T-helper 17 cell (primary cell): ENCODE measurements at places on chromosomes 16 and 17. TPM values are rescaled to one million over a fixed set of nuclear protein-coding genes. Genes with fewer than 3 reads are reported as not detected.

DNA sequence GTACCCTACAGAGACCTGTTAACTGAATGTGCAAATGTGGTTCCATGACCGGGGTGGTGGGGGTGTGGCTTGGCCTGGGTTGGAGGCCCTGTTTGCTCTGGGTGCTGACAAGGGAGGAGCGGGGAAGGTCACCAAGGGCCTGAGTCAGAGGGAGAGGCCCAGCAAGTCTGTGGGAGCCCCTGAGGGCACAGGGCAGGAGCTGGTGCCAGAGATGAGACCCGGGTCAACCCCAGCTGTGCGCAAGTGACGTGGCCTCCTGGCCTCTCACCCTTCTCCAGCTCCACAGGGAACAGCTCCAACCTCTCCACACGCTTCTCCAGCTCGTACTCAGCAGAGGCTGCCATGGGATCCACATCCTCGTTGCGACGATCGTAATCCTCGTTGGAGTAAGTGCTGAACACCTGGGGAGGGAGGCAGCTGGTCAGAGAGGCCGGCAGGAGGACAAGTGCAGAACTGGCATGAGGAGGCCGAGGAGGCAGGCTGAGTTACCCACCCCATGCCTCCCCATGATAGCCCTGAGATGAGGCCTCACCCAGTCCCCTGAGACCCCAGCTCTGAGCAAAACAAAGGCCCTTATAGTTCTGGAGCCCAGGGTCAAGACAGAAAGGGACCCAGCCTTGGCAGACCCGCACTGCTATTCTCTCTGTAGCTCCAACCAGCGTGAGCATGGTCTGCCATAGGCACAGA lies 5.5 kb downstream of the PPP1R9B start:
- no peak for DNase-seq
- peak overlapping the region; percentile 98 for H3K4me3 ChIP-seq
- H3K27me3 ChIP-seq: no peaks in the 10 kb centered on the region

DNA sequence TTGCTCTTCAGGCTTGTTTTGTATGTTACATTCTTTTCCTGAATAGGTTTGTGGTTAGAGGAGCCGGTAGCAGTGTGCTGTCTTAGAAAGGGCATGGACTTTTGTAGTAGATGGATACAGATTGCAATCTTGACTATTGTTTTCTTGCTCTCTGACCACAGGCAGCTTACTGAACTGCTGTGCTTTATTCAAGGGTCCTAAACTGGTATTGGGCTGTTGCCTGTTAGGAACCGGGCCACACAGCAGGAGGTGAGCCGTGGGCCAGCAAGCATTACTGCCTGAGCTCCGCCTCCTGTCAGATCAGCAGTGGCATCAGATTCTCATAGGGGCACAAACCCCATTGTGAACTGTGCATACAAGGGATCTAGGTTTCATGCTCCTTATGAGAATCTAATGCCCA lies 373.9 kb downstream of the CPPED1 start:
- no peak overlapping the region for H3K4me3 ChIP-seq
- H3K27ac ChIP-seq: no peak overlapping the region
- DNase-seq: no peak
- H3K4me1 ChIP-seq: peaks cover 26% of the 10 kb centered on the region

GRCh38 chr17:12637015-12637414 lies 28.7 kb upstream of the MYOCD start:
- H3K27ac ChIP-seq: no peak overlapping the region
- no peaks in the 10 kb centered on the region for H3K27me3 ChIP-seq
- no peaks in the 10 kb centered on the region for H3K4me1 ChIP-seq
- H3K4me3 ChIP-seq: no peak overlapping the region

DNA sequence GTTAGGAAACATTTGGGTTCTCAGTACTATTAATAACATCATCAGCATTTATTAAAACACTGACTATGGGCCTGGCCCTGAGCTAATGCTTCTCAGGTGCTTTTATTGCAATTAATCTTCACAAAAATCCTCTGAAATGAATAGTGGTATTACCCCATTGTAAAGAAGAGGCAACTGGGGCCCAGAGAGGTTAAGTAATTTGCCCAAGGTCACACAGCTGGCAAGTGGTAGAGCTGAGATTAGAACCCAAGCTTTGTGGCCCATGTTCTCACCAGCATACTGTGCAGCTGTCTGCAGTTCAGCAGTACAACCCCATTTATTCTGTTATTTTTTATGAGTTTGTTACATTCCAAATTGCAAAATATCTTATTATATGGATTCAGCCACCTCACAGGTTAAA lies 82.3 kb downstream of the TBC1D16 start:
- no peak overlapping the region for H3K4me3 ChIP-seq
- H3K4me1 ChIP-seq: no peaks in the 10 kb centered on the region
- peaks cover 12% of the 10 kb centered on the region for H3K27me3 ChIP-seq
- H3K27ac ChIP-seq: no peak overlapping the region

- DNase-seq: no peak
- no peaks in the 10 kb centered on the region for H3K36me3 ChIP-seq
- H3K27me3 ChIP-seq: peaks cover 5% of the 10 kb centered on the region
- H3K4me3 ChIP-seq: no peak overlapping the region
- H3K4me1 ChIP-seq: peaks cover 8% of the 10 kb centered on the region
These were observed 31.9 kb upstream of the CPHXL start for GRCh38 chr16:75758215-75758614.

DNA sequence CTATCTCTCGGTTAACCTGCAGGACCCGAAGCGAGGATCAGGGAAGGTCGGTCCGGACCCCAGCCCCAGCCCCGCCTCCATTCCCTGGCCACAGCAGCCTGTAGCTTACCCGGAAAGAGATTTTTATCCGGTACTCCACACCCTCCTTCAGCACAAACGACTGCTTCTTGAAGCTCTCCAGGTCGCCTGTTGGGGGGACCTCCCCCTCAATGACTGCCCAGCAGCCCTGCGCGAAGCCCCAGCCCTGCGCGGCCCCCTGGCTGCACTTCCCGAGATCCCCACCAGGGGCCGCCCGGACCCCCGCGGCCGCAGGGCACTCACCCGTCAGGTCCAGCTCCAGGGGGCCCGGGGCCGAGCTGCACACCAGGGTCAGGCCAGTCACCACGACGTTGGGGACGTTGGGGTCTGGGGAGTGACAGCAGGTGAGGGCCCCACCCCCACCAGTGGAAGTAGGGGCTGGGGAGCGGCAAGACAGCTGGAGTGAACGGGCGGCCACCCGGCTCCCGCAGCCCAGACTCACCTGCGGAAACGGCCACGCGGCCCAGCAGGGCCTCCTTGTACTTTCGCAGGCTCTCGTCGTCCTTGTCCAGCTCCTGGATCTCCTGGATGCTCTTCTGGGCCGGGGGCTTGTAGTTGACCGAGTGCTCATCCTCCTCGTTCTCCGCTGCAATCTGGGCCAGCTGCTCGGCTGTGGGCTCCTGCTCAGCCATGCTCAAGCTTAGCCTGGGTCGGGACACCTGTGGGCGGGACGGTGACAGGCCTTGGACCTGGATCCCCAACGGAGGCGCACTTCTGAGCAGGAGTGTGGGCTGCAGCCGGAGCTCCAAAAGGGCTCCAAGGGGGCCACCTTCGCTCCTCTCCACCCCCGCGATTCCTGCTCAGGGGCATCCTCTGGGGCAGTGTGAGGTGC lies 1.7 kb downstream of the ARHGDIA start:
- H3K27me3 ChIP-seq: no peaks in the 10 kb centered on the region
- peak overlapping the region; percentile 97 for H3K27ac ChIP-seq
- H3K36me3 ChIP-seq: peaks cover 2% of the 10 kb centered on the region
- H3K4me1 ChIP-seq: peaks cover 25% of the 10 kb centered on the region
- peak overlapping the region; percentile 90 for H3K4me3 ChIP-seq

Gene CHD3
- 219 TPM for total RNA-seq

DNA sequence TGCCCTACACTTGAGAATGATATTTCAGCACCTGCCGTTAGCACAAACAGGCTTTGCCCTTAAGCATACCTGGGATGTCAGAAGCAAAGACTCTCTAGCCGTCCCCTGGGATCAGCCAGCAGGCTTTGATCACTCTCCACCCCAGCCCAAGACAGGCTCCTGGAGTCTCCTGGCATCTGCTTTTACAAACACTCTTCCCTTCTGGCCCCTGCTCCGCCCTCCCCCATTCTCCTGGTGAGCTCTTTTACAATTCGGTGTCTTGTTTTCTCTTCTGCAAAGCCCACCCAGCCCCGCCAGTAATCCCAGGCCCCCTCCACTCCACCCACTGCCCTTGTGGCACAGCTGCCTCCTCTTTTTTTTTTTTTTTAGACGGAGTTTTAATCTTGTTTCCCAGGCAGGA lies 50.4 kb downstream of the KATNIP start:
- peaks cover 3% of the 10 kb centered on the region for H3K36me3 ChIP-seq
- no peak for DNase-seq
- H3K27ac ChIP-seq: peak overlapping the region; percentile 37
- H3K4me3 ChIP-seq: no peak overlapping the region
- H3K27me3 ChIP-seq: no peaks in the 10 kb centered on the region

DNA sequence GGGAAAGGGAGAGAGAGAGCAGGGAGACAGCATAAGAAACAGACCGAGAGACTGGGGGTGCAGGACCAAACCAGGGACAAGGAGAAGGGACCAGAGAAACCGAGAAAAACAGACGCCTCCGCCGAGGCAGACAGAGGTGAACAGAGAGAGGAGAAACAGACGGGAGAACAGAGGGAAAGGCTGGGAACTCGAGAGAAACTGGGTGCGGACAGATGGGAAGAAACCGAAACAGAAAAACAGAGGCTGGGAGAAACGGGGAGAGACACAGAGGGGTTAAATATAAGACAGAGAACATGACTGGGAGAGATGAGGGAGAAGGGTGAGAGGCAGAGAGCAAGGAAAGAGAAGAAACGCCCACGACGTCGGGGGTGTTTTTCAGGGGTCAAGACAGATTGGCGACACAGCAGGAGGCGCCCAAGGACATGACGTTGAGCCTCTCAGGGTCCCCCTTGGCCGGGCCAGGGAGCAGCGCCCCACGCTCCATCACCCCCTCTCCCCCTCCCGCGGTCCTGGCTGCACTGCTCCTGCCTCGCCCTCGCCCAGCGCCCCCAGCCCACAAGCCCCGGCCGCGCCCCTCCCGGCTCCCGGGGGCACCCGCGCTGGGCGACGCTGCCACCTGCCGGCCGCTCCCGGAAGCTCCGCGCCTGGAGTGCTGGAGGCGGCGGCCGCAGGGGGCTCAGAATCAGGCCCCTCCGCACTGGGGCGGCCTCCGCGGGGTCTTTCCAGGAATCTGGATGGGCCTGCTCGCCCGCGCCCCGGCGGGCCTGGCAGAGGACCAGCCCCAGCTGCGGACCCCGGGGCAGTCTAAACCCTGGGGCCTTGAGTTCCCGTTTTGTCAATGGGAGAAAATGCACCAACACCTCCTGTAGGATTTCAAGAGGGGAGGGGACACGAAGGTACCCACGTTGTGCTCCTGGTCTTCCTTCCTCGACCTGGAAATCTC lies 1.3 kb upstream of the TMEM92 start:
- H3K27me3 ChIP-seq: peaks cover 36% of the 10 kb centered on the region
- peak; percentile 59 for DNase-seq
- peak overlapping the region; percentile 92 for H3K4me3 ChIP-seq
- peaks cover 12% of the 10 kb centered on the region for H3K4me1 ChIP-seq
- peak overlapping the region; percentile 75 for H3K27ac ChIP-seq

GRCh38 chr17:78763561-78763960 lies 18.5 kb downstream of the CYTH1 start:
- H3K4me1 ChIP-seq: peaks cover 39% of the 10 kb centered on the region
- no peaks in the 10 kb centered on the region for H3K27me3 ChIP-seq

- peaks cover 15% of the 10 kb centered on the region for H3K36me3 ChIP-seq
- DNase-seq: no peak
- no peaks in the 10 kb centered on the region for H3K27me3 ChIP-seq
- H3K27ac ChIP-seq: peak overlapping the region; percentile 97
- peaks cover 46% of the 10 kb centered on the region for H3K4me1 ChIP-seq
- H3K4me3 ChIP-seq: peak overlapping the region; percentile 99
These were observed 290 bp downstream of the TOB1 start for GRCh38 chr17:50865868-50866260.

- DNase-seq: no peak
- no peaks in the 10 kb centered on the region for H3K36me3 ChIP-seq
- H3K27ac ChIP-seq: no peak overlapping the region
- H3K4me1 ChIP-seq: no peaks in the 10 kb centered on the region
- H3K4me3 ChIP-seq: no peak overlapping the region
These were observed 6.3 kb downstream of the CCL11 start for GRCh38 chr17:34291721-34292348.

DNA sequence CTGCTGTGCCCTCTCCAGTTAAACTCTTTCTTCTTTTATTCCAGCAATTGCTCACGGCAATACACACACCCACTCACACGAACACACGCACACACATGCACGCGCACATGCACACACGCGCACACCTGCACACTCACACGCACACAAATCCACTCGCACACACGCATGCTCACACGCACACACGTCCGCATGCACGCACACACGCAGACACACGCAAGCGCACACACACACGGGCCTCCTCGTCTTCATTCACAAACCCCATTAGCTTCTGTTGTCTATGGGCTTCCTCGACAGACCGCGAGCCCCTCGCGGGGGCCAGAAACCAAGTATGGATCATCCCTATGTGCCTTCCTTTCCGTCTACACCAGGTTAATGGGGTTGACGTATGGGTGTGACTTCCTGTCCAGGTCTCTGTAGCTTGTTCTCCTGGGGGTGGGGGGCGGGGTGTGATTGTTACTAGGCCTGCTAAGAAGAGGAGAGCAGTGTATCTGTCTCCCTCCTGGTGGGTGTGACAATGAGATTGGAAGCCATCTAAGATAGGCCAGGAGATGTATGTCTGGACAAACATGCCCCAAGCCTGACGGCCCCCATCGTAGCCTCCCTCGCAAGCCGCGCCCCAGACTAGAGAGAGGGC lies 670 bp upstream of the CTF1 start:
- no peaks in the 10 kb centered on the region for H3K36me3 ChIP-seq

Gene CDH16
- total RNA-seq: not detected

DNA sequence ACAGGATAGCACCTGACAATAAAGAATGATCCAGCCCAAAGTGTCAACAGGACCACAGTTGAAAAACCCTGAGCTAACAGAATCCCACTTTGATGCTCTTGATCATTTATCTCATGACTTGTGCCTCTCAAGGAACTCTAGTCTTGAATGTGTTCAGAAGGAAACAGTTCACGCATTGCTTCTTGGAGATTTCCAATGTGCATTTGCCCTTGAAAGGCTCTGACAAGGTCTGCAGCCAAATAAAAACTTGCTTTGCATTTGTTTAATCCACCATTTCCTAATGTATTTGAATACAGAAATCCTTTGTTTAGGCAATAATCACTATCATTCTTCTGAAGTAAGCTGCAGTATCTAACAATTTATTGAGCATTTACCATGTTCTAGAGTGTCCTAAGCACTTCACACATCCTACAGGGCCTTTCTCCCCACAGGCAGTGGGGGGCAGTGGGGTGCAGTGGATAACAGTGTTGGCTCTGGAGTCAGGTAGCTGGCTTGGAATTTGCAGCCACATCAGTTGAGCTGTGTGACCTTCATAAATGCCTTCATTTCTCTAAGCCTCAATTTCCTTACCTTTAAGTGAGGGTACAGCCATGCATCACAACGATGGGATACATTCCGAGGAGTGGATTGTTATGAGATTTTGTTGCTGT lies 239.7 kb downstream of the XYLT1 start:
- no peak overlapping the region for H3K27ac ChIP-seq
- no peak for DNase-seq
- H3K27me3 ChIP-seq: no peaks in the 10 kb centered on the region
- H3K36me3 ChIP-seq: peaks cover 4% of the 10 kb centered on the region
